ENCODE measurements at places on chromosomes 7 and 10. TPM values are rescaled to one million over a fixed set of nuclear protein-coding genes. Genes with fewer than 3 reads are reported as not detected.

AGR2 gene
- 1,046 TPM for total RNA-seq

CDK14 gene
- 5.1 TPM for total RNA-seq

BTBD16 gene
- 0.15 TPM for total RNA-seq

ERVW-1 gene
- total RNA-seq, result not detected

DNA sequence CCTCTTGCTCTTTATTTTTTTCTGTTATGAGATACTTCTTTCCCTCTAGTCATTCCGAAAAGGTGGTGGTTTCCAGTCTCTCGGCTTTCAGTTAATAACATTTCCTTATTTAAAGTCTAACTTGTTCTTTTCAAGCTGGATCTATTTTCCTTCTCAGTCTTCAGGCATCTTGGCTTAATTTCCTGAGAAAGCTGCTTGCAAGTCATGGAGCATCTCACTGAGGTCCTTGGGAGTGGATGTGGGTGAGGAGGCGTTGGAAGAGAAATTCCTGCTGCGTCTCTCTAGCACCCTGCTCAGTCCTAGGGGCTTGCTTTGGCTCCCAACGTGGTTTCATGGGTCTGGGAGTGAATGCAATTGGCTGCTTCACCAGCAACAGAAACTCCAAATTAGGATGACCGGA is 210.2 kb upstream of the MKI67 start:
- DNase-seq, result no peak

GRCh38 chr7:75998038-75998437 is 3.6 kb upstream of the TMEM120A start:
- DNase-seq, result no peak

DNA sequence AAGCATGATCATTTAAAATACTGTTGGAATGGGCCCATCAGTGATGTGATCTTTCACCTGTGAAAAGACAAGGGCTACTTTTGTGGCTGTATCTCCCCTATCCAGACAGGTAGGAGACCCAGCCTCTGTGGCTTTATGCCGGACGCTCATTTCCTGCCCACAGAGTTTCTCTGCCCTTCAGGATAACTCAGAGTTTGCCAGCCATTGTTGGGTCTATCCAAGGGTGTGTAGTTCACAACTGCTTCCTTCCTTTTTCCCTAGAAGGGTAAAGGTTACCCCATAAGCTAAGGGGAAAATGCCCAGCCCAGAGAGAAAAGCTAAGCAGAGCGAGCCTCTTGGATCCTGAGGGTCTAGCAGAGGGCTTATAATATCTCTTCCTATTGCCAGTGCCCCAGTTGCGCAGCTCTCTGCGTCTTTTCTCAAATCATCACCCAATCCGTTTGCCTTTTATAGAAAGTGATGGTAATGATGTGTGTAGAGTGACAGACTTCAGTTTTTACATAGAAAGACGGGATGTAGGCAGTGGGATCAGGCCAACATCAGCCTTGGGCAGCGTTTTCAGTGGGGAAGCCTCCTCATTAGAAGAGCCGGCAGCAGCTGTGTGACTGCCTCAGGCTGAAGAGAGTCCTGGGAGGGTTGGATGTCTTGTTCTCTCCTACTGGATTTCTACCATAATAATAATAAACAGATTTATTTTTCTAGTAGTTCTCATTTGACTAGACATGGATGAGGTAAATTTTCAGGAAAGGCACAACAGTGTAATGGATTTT is 80.5 kb downstream of the MET start:
- DNase-seq, result no peak

DNA sequence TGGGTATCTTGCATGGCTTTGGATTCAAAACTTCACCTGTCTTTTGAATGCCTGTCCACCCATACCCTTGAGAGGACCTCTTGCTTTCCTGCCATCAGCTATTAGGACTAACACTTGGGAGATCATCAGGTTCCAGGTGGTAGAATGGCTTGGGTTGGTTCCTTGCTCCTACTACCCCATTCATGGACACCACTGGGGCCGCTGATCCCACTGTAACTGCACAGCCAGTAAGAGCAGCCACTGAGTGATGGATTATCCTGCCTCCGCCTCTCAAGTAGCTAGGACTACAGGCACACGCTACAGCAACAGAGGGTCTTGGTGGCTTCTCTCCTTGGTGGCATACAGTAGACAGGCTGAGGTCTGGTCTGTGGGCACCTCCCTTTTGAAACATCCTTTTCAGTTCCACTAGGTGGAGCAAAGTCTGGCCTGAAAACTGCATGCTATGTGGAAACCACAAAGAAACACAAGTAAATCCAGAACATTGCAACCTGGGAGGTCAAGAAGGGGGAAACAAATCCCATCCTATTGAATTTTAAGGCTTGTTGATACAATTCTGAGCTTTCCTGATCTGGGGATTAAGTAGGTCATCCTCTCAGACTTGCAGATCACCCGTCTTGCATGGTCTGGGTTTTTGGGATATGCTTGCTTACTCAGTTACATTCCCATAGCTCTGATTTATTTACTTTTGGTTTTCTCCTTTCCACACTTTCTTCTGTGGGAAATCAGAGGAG is 9.4 kb downstream of the WBP1L start:
- no peak for DNase-seq

DNA sequence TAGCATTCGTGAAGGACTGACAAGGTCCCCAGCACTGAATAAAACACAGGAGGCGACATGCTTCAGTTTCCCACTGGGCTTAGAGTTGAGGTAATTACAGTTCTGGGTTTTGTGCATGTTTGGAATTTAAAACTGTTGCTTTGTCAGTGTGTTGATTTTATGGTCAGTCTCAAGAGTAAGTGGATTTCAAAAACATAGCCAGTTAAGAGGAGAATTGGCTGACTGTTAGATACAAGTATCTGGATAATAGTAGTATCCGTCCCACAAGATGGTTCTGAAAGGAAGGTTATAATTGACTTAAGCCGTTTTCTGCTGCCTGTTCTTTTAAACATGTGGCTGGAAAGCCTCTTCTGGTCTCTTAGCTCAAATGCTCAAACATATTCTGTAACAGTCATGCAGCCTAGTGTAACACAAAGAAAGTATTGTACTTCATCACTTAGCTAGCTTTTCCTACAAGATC is 170.9 kb downstream of the POLR1F start:
- no peak for DNase-seq

GRCh38 chr10:98224509-98224908 is 43.5 kb downstream of the LOXL4 start:
- no peak for DNase-seq

- DNase-seq, result no peak
Observed at GRCh38 chr10:122795924-122796323, 49.7 kb downstream of the CUZD1 start.

DNA sequence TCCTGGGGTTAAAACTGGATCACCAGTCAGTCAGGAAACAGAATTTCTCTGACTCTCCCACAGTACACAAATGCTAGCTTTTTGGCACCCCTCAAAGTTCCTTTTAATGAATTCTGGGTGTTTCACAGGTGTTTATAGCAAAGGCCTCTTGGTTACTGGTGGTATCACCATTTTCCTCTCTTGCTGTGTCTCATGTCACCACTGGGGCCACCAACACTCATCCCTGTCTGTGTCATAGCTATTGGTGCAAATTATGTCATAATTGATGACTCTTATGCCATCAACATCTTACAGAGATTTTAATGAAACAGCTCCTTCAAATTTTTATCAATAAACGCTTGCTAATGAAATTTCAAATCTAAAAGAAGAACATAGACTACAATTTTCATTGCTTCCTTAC is 27.7 kb upstream of the OSBPL3 start:
- DNase-seq, result no peak

DNA sequence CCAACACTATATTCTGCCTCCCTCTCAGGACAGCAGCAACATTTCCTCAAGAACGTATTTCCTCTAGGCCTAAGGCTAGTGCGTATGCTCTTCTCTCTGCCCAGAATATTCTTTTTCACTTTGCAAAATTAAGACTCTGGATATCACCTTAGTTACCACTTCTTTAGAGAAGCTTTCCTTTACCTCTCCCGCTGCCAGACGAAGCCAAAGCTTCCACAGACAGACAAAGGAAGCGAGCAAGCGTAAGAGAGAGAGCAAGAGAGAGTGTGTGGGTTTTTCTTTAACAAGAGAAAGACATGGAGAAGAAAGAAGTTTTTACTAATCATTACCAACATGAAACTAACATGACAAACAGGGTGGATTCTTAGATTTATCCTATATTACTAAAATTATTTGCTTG is 64.1 kb downstream of the P4HA1 start:
- DNase-seq, result no peak

DNA sequence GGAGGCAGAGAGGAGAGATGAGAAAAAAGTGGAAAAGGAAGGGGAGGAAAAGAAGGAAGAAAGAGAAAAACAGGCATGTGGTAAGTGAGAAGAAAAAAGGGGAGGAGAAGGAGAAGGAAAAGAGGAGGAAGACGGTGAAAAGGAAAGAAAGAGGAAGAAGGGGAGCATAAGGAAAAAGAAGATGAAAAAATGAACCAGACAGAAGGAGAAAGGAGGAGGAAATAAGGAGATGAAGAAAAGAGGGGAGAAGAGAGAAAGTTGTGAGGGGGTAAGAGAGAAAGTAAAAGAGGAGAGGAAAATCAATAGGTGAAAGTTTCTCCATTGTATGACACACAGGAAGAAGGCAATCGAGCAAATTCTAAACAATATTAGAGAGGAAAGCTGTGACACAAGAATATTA is 663.8 kb downstream of the GRID1 start:
- DNase-seq, result no peak

DNA sequence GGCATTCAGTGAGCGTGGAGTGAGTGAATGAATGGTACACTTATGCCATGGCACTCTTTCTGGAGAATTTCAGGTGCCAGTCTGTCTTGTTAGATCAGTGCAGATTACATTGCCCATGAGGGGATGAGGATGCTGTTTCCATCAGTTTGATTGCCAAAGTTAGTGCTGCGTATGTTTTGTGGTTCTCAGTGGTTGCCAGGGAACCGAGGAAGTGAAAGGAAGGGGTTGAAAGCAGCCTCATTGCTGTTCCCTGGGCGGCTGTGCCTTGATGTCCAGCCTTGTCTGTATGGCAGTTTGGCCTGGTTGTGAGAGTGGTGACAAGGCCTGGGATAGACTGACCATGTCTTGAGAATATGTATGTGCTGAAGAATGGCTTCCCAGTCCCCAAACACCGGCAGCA is 30.2 kb downstream of the WBP1L start:
- peak; percentile 18 for DNase-seq

GRCh38 chr7:88289564-88290025 is 17.1 kb downstream of the STEAP4 start:
- no peak for DNase-seq

DNA sequence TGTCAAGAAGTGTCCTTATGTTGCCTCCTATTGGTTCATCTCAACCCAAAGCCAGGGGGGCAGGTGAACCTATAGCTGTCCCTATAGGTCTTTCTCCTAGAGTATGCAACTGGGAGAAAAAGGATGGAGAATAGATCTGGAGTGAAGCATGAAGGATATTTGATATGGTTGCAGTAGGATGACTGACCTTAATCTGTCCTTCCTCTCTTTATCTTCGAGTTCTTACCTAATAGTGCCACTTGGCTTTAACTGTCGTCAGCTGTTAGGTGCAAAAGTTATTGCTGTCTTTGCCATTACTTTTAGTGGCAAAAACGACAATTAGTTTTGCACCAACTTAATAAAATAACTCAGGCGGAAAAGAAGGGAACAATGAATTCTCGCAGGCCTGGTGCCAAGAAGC is 196.0 kb downstream of the GALNT17 start:
- DNase-seq, result no peak

- no peak for DNase-seq
Observed at GRCh38 chr7:157046681-157047080, 36.2 kb upstream of the MNX1 start.
